Stimulated activated CD8-positive, alpha-beta memory T cell treated with anti-CD3 and anti-CD28 coated beads, Interleukin-4, amount 100 ng/mL, for 24 hours (primary cell): ENCODE measurements at places on chromosomes 4 and X.

- DNase-seq: no peak
These were observed 341.7 kb upstream of the FAT1 start for GRCh38 chr4:187065396-187065795.

DNA sequence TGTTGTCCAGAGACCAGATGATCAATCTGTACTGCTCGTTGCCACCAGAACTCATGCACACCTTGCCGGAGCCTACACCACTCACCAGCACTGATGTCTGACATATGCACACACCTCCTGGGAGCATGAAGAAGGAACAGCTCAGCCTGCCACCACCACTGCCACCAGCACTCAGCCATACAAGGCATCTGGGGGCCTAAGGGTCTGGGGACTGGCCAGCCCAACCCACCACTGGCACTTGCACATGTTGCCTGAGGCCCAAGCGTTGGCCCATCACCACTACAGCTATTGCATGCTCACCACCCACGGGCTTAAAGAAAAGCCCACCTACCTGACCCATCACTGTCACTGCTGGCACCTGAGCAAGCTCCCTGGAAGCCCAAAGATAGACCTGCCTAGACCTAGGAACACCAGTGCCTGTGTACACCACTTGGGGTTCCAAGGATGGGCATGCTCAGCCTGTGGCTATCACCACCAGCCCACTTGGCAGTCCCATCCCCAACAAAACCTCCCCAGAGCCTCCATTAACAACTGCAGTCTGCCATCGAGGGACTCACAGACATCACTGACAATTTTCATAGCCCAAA lies 174.3 kb upstream of the GRID2 start:
- no peak for DNase-seq

DNA sequence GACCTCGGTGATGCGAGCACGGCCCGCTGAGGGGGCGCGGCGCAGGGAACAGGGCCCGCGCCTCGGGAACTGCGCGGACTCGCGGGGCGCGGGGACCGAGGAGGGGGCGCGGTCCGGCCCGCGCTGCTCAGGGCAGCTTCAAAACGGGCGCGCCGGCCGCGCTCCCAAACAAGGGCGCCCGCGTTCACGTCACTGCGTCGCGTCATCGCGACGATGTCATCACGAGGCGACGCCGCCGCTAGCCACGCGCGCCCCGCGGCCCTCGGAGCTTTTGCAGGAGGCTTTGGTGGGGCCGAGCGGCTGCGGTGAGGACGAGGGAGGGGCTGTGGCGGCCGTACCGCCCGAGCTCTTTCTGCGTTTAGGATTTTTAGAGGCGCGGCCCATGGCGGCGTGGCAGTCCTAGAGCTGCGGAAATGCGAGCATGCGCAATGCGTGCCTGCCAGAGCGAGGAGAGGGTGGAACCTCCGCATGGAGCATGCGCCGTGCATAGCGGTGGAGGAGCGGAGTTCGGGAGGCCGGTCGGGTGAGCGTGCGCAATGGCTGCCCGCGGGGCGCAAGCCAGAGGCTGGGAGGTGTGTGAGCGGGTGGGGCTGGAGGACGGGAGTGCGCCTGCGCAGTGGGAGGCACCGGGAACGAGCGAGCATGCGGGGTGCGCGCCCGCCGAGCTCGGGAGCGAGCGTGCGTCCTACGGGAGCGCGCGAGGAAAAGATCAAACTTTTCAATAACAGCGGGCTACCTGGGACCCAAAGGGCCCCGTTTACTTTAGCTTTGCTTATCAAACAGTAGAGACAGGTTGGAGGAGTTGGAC lies at the start of gene PPP2R3B:
PPP2R3B (minus strand) TSS at position 140 of the 808 bp plus-strand sequence. CDS start 216 bp downstream, outside the sequence.
- DNase-seq: peak; percentile 99

DNA sequence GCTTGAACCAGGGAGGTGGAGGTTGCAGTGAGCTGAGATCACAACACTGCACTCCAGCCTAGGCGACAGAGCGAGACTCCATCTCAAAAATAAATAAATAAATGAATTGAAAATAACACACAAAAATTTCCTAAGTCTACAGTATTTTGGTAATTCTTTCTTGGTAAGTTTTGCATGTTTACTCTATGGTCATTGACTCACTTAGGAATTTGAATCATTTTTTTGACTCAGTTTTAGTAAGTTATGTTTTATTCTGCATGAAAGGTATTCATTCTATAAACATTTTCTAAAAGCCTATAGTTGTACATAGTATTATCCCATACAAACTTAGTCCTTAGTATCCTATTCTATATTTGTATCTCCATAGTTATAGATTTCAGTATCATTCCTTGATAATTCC lies 772.9 kb upstream of the SLIT2 start:
- DNase-seq: no peak

DNA sequence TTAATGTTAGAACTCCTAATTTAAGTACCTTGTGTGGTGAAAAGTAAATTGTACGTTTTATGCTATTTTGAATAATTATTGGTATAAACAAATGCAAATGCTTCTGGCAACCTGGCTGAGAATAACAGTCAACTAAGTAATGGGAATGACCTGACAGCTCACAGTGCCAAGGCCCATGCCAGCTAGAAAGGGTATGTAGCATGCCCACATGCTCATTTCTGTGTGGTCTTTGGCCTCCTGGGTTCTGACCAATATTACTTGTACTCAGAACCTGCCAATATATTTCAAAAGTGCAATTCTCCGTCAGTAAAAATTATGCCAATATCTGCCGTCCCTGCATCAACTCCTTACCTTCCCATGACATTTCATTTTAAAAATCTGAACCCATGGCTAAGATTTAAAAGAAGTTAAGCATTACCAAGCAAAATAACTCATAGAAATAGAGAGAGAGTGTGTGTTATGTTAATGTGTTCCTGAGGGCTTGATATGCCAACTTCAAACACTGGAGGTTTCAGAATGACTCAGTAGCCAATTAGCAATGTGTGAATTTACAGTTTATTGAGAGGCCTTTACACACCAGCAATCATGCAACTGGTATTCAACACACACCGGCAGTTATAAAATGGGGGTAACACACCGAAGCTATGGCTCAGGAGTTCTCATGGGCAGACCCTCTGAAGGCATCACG lies 820.8 kb downstream of the FSTL5 start:
- no peak for DNase-seq

DNA sequence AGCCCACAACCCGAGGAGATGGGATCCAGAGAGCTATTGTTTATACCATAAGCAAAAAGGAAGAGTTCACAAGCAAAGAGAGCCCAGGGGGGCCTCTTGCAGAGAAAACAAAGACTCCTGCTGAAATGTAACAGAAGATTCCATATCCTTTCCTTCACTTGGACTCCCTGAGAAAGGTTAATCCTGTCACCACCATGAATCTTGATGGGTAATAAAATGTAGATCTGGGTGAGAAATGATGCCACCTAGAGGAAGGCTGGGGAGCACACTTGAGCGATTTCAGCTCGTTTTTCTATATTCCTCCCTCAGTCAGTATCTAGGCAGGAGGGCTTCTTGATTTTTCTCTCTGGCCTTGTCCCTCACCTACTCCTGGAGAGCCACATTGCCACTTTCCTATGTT lies 10.2 kb upstream of the KCNE5 start:
- no peak for DNase-seq

DNA sequence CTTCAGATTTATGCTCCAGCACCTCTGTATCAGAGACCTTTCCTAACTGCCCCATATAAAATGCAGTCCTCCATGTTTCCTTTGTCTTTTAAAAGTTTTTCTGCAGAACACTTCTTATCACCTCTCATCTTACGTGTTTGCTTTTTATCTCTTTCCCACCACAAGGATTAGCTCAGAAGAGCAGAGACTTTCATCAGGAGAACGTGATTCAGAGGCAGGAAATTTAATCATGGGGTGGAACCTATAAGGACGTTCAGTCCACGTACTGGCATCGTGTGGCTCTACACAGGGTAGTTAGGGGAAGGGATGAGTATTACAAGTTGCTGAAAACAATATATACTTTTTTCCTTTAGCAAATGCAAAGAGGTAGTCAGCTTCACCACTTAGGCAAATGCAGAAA lies 98.7 kb downstream of the SORBS2 start:
- DNase-seq: no peak

DNA sequence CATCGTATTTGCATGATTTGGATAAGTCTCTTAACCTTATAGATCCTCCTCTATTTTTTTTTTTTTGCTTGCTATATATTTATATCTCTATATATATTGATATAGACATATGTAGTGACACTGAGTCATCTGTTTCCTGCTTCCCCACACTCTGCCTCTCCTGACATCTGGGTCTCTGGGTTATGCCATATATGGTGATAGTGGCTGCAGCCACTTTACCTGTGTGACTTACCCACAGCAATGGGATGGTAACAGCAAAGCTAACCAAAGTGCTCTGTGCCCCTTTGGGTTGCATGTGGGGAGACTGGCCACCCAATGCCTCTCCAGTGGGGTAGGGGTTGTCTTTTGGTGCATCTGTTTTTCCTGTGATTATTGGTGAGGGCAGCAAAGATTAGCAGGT lies 14.5 kb downstream of the CMC4 start:
- DNase-seq: no peak

GRCh38 chrX:49972328-49972860 lies 50.0 kb downstream of the CLCN5 start:
- DNase-seq: no peak

DNA sequence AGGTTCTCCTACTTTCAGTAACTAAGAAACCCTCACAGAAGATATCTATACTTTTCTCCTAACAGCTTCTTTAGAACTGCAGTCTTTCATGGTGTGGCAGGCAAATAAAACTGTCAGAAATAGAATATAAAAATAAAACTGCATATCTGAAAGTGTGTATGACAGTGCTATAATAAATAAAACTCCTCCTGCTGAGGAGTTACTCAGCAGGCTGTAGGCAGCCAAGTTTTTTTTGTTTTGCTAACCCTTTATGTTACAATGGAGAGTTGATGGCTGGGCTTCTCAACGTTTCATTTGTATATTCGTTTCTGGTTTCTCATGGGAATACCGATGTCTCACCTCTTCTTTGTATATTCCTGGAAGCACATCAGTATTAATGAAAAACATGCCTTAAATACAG lies 18.2 kb upstream of the UGT2B10 start:
- no peak for DNase-seq

DNA sequence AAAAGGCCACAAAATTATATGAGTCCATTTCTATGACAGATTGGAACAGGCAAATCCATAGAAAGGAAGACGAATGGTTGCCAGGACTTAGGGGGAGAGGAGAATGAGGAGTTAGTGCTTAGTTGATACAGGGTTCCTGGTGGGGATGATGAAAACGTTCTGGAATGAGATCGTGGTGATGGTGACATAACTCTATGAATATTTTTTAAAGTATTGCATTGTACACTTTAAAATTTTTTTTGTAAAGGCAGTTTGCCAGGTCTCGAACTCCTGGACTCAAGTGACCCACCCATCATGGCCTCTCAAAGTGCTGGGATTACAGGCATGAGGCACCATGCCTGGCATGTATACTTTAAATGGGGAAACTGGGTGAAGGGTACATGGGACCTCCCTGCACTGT lies 9.9 kb upstream of the CCNQ start:
- no peak for DNase-seq

DNA sequence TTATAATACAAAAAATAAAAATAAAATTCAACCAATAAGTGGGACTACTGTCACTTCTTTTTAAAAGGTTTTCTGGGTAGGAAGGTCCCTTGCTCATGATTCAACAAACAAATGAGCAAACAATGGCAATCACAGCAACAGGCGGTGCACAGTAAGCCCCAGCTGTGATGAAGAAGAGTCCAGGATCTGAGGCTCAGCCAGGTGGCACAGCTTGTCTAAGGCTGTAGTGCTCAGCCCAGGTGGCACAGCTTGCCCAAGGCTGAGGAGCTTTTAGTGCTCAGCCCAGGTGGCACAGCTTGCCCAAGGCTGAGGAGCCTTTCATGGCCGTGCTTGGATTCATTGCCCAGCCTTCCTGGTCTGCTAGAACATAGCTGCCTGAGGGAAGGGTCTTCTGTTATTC lies 75.0 kb downstream of the ZFYVE28 start:
- DNase-seq: no peak

- no peak for DNase-seq
These were observed 942.7 kb upstream of the NDST4 start for GRCh38 chr4:116055857-116056827.

- no peak for DNase-seq
These were observed 109.5 kb upstream of the TEX13C start for GRCh38 chrX:125210146-125210545.

GRCh38 chr4:123284168-123284567 lies 112.4 kb upstream of the SPRY1 start:
- DNase-seq: no peak

DNA sequence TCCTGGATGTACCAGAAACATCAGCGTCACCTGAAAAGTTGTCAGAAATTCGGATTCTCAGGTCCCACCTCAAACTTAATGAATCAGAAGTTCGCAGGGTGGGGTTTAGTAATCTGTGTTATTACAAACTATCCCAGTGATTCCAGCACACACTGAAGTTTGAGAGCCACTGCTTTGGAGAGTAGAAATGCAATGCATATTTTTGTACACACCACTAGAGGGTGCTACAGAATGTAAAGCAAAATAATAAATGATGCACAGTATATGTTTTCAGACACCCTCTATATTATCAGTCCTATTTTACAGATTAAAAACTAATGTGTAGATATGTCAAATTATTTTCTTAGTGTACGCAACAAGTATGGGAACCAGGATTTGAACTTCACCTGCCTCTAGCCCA lies 2.4 kb upstream of the MORF4L2 start:
- DNase-seq: no peak

DNA sequence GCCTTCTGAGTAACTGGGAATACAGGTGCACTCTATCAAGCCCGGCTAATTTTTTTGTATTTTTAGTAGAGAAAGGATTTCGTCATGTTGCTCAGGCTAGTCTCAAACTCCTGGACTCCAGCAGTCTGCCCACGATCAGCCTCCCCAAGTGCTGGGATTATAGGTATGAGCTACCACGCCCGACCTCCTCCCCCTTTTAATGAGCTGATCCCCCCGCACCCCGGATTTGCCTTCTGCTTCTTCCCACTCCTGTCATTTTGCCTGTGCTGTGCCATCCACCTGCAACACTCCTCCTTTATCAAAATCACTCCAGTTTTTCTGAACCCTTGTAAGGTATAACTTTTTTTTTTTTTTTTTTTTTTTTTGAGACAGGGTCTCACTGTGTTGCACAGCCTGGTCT lies 33.4 kb downstream of the SPINK2 start:
- DNase-seq: no peak
